ENCODE measurements at places on chromosomes 16 and 17. TPM values are rescaled to one million over a fixed set of nuclear protein-coding genes. Genes with fewer than 3 reads are reported as not detected.

- DNase-seq = no peak
- no peaks in the 10 kb centered on the region for H3K27me3 ChIP-seq
- H3K4me1 ChIP-seq = no peaks in the 10 kb centered on the region
- H3K36me3 ChIP-seq = no peaks in the 10 kb centered on the region
- H3K27ac ChIP-seq = no peak overlapping the region
Observed at GRCh38 chr17:15965528-15965927, 20.6 kb downstream of the ADORA2B start.

DNA sequence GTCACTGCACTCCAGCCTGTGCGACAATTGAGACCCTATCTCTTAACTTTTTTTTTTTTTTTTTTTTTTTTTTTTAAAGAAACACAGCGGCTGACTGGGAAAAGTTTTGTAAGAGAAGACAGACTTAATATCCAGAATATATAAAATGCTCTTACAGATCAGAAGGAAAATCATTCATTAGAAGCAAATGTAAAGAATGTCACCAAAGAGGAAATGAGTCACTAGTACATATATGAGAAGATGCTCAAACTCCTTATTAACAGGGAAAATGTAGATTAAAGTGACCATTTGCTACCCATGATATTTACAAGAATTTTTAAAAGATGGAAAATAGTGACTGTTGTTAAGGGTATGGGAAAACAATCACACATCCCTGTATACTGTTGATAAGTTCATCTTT, 48.9 kb downstream of the RABEP1 start:
- no peak overlapping the region for H3K27ac ChIP-seq
- no peaks in the 10 kb centered on the region for H3K27me3 ChIP-seq
- no peaks in the 10 kb centered on the region for H3K4me1 ChIP-seq
- H3K4me3 ChIP-seq = no peak overlapping the region
- peaks cover 2% of the 10 kb centered on the region for H3K36me3 ChIP-seq

DNA sequence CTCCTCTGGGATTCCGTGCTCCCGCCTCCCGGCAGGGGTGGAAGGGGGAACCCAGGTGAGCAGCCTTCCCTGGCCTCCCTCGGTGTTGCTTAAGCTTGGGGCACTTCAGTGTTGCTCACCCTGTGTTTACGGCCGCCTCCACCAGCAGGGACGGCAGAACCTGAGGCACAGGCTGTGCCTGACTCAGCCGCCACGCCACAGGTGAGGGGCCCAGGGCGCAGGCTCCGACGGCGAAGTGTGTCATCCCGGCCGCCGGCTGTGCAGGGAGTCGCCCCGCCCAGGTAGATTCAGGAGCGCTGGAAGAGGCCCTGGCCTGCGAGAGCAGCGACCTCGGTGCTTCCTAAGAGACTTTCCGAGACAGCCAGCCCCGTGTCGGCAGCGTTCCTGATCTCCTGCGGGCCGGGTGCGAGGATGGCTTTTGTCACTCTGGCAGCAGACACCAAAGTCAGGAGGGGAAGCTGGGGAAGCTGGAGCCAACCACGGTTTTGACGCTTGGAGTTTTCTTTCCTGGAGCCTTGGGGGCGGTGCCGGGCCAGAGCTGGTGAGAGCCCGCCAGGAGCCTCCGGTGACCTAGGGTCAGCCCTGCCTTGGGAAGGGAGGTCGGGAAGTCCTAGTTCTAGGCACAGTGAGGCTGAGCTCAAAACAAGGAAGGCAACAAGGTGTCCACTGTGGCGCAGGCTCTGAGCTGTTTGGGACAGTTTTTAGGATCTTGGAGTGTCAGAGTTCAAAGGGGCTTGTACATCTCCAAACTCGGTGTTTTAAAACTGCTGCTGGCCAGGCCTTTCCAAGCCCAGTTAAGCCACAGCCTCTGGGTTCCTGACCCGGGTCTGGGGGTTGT, 2.1 kb downstream of the GSE1 start:
- no peaks in the 10 kb centered on the region for H3K36me3 ChIP-seq
- no peaks in the 10 kb centered on the region for H3K27me3 ChIP-seq
- no peak overlapping the region for H3K4me3 ChIP-seq
- H3K27ac ChIP-seq = no peak overlapping the region
- H3K4me1 ChIP-seq = no peaks in the 10 kb centered on the region
- no peak for DNase-seq

Gene VPS35
- total RNA-seq = 79.5 TPM

Gene G6PC3
- total RNA-seq = 32.5 TPM

Data from aorta (tissue), 5 donors.